Ascending aorta (tissue), 2 donors: ENCODE measurements at places on chromosomes 7 and 10. TPM values are rescaled to one million over a fixed set of nuclear protein-coding genes. Genes with fewer than 3 reads are reported as not detected.

DMBT1 gene
- not detected for total RNA-seq

SPDYE2B gene
- not detected for total RNA-seq

DNA sequence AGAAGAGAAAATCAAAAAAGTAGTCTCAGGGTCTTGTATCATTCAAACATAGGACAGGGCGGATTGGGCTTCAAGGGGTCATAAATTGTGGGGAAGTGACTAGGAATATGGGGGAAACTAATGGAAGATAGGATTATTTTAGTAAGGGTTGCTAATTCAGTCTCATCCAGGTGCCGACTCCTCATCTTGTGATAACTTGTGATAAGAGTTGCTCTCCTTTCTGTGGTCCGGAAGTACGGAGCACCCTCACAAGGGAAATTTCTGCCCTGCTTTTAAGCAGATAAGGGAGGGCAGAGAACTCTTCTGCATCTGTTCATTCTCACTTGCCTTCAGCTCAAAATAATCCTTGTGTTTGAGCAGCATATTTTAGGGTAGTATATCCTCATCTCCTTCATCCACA, 436.4 kb upstream of the LRGUK start:
- H3K4me3 ChIP-seq, result no peak overlapping the region
- DNase-seq, result no peak
- H3K27me3 ChIP-seq, result no peaks in the 10 kb centered on the region
- no peak overlapping the region for H3K27ac ChIP-seq

GRCh38 chr7:80632139-80632538, 6.3 kb upstream of the CD36 start:
- no peak overlapping the region for H3K4me3 ChIP-seq
- DNase-seq, result no peak

- H3K4me3 ChIP-seq, result no peak overlapping the region
- no peak for DNase-seq
- H3K36me3 ChIP-seq, result no peaks in the 10 kb centered on the region
- no peaks in the 10 kb centered on the region for H3K27me3 ChIP-seq
- no peak overlapping the region for H3K27ac ChIP-seq
Observed at GRCh38 chr7:69849268-69849667, 251.0 kb downstream of the AUTS2 start.

DNA sequence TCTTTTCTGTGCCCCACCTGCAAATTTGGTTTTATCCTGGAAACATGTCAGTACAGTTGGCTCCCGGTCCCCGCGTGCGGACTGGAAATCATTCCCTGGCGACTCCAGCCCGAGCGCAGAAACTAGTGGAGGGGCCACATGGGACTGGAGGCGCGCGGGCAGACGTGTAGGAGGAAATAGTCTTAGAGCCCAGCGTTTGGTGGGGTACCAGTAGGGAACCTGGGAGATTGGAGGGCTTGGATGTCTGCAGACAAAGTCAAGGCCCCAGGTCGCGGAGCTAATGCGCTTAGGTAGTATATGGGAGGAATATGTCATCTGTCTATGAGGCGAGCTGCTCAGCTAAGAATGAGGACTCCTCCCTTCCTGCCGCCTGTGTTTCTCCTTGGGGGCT, 1.3 kb downstream of the GALNT17 start:
- H3K36me3 ChIP-seq, result no peaks in the 10 kb centered on the region
- H3K4me1 ChIP-seq, result peaks cover 3% of the 10 kb centered on the region
- no peak for DNase-seq
- no peak overlapping the region for H3K27ac ChIP-seq

GLI3 gene
- 2.2 TPM for total RNA-seq

DNA sequence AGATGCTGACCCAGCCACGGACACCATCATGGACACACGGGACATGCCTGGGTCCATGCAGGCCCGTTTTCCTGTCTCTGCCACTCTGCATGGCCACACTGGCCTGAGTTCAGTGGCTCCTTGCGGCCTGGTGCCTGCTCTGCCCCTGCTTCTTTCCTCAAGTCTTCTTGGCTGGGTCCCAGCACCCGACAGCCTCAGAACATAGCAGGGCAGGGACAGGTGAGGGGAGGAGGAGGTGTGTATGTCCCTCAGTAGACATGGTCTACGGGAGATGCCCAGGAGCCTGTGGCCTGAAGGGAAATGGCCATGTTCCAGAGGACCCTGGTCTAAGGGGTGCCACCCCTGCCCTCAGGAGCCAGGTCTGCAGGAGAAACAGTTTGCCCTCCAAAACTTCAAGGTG, 2.2 kb upstream of the AQP1 start:
- H3K36me3 ChIP-seq, result no peaks in the 10 kb centered on the region
- no peaks in the 10 kb centered on the region for H3K27me3 ChIP-seq
- H3K4me3 ChIP-seq, result no peak overlapping the region
- H3K27ac ChIP-seq, result peak overlapping the region; percentile 97
- H3K4me1 ChIP-seq, result peaks cover 33% of the 10 kb centered on the region

DNA sequence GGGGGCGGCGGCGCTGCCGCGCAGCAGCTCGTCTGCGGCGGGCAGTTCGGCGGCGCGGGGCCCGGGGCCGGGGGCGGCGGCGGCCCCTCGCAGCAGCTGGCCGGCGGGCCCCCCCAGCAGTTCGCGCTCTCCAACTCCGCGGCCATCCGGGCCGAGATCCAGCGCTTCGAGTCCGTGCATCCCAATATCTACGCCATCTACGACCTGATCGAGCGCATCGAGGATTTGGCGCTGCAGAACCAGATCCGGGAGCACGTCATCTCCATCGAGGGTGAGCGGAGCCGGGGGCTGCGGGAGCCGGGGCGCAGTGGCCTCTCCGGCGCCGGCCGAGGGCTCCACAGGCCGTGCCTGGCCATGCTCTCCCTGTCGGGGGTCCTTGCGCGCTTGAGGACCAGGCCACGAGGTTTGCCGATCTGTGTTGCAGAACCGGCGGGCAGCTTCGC, 548 bp downstream of the AGAP3 start:
- H3K27ac ChIP-seq, result peak overlapping the region; percentile 64
- no peaks in the 10 kb centered on the region for H3K27me3 ChIP-seq
- H3K36me3 ChIP-seq, result no peaks in the 10 kb centered on the region
- peak overlapping the region; percentile 85 for H3K4me3 ChIP-seq
- peaks cover 17% of the 10 kb centered on the region for H3K4me1 ChIP-seq

EN2 gene
- total RNA-seq, result not detected

SH2D4B gene
- total RNA-seq, result not detected
